ENCODE measurements at places on chromosomes 7 and 10.

GRCh38 chr10:120841522-120842189, 9.5 kb upstream of the WDR11 start:
- no peaks in the 10 kb centered on the region for H3K36me3 ChIP-seq

DNA sequence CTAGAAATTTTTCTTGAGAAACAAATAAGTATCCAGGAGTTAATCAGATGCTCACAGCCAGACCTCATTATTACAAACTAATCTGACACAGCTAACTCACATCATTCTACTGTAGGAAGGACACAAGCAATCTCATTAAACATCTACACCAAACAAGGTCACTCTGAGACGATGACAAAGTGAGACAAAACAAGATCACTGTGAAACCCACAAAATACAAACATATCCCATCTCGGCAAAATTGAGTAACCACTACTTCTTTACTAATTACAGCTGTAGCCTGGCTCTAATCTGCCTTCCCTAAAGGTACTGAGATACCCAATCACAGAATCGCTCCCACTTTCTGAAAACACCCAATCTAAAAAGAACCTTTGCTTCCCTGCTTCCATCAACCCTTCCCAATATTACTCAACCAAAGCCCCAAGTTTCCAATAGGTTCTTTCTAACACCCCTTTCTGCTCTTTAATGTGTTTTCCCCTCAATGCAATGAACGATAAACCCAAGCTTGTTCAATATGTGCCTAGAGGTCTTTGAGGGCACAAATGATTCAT, 26.9 kb downstream of the CCDC6 start:
- peaks cover 70% of the 10 kb centered on the region for H3K4me1 ChIP-seq
- DNase-seq: no peak
- H3K36me3 ChIP-seq: no peaks in the 10 kb centered on the region
- H3K27ac ChIP-seq: no peak overlapping the region

DNA sequence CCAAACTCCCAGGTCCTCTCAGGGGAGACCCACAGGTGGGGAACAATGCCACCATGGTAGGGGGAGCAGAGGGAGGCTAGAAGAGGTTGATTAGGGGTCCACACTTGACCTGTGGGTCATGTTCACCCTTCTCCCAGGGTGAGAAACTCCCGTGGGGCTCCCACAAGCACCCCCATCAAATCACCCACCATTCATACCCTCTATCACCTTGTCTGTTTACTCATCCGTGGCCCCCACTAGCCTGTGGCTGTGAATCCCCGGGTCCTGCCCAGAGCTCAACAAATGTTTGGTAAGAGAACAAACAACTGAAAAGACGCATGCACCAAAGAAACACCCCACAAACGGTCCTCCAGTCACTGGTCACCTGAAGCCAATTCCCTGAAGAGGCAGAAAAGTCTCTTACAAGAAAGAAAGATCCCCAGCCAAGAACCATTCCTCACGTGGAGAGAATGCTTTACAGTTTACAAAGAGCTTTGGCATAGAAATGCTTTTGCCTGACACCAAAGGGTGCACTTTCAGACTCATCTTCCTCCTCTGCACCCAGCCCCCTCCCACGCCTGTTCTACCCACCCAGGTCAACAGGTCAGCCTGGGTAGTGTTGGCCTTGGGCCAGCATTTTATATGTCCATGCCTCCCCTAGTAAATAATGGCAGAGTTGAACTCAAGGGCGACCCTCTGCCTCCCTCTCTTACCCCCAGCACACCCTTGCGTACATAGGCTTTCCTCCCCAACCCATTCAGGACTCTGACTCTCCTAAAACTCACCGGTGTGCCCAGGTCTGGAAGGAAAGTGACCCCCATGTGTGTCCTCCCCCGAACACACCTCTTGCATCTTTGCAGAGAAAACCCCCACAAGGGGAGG, 1.9 kb downstream of the ZCCHC24 start:
- peak overlapping the region; percentile 96 for H3K27ac ChIP-seq
- H3K27me3 ChIP-seq: no peaks in the 10 kb centered on the region
- H3K4me1 ChIP-seq: peaks cover 70% of the 10 kb centered on the region
- H3K36me3 ChIP-seq: no peaks in the 10 kb centered on the region
- peak overlapping the region; percentile 85 for H3K4me3 ChIP-seq
- DNase-seq: peak; percentile 89

- DNase-seq: no peak
- peaks cover 5% of the 10 kb centered on the region for H3K4me1 ChIP-seq
- H3K4me3 ChIP-seq: no peak overlapping the region
- no peaks in the 10 kb centered on the region for H3K27me3 ChIP-seq
These were observed 44.1 kb upstream of the TARP start for GRCh38 chr7:38317515-38317914.

- H3K27me3 ChIP-seq: no peaks in the 10 kb centered on the region
- no peaks in the 10 kb centered on the region for H3K36me3 ChIP-seq
- no peak for DNase-seq
- H3K4me1 ChIP-seq: no peaks in the 10 kb centered on the region
- H3K27ac ChIP-seq: no peak overlapping the region
These were observed 165.2 kb downstream of the PTEN start for GRCh38 chr10:88028654-88029053.

- H3K36me3 ChIP-seq: no peaks in the 10 kb centered on the region
- DNase-seq: no peak
- H3K27ac ChIP-seq: no peak overlapping the region
- no peaks in the 10 kb centered on the region for H3K27me3 ChIP-seq
- H3K4me1 ChIP-seq: peaks cover 9% of the 10 kb centered on the region
These were observed 200.0 kb downstream of the GFRA1 start for GRCh38 chr10:116073001-116073400.

DNA sequence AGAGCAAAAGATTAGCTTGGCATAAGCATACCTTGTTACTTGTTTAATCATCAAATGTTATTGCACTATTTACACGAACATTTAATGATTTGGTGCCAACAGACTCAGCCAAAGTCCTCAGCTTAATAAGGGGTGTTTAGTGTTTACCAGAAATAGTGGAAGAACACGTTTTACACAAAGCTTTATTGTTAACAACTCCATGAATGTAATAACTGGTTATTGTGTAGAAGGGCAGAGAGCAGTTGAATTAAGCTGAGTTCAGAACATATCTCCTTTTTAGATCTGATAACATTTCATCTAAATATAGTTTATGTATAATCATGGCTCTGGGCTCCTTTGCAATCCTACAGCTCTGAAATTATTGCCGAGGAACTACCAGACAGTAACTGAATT, 99.1 kb downstream of the CABCOCO1 start:
- no peak overlapping the region for H3K4me3 ChIP-seq
- DNase-seq: no peak
- no peaks in the 10 kb centered on the region for H3K27me3 ChIP-seq

DNA sequence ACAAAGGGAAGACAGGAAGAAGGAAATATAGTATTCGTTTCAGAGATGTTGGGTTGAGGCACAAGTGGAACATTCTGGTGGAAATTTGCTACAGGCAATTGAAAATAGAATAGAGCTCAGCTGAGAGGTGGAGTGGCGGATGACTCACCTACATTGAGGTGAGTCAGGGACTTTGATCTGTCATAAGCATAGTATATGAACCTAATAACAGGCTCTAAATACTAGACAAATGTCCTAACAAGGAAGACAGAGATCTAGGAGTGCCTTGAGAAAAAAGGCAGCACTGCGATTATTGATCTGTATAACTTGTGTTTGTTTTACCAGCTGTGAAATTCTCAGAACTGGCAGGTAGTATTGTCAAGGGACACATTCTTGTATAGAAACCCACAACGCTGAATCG, 907 bp upstream of the IFRD1 start:
- H3K27ac ChIP-seq: peak overlapping the region; percentile 100
- DNase-seq: no peak
- no peaks in the 10 kb centered on the region for H3K36me3 ChIP-seq
- no peaks in the 10 kb centered on the region for H3K27me3 ChIP-seq

DNA sequence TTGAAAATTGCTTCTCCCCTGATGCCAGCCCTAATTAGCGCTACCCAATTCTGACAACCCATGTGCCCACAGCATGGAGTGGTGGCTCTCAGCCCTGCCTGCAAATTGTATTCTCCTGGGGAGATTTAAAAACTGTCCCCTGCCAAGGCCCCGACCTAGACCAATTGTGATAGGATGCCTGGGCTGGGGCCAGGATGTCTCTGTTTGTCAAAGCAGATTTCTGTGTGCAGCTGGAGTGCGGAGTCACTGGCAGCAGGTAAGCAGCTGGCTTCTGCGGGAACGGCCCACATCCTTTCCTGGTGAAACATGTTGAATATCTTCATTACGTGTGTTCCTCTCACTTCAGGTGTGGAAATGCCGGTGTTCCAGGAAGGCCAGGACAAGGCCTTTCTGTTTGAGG, 238.6 kb downstream of the WDR37 start:
- no peak overlapping the region for H3K4me3 ChIP-seq
- H3K27me3 ChIP-seq: no peaks in the 10 kb centered on the region
- DNase-seq: no peak
- no peak overlapping the region for H3K27ac ChIP-seq
- peaks cover 14% of the 10 kb centered on the region for H3K4me1 ChIP-seq
- H3K36me3 ChIP-seq: no peaks in the 10 kb centered on the region

DNA sequence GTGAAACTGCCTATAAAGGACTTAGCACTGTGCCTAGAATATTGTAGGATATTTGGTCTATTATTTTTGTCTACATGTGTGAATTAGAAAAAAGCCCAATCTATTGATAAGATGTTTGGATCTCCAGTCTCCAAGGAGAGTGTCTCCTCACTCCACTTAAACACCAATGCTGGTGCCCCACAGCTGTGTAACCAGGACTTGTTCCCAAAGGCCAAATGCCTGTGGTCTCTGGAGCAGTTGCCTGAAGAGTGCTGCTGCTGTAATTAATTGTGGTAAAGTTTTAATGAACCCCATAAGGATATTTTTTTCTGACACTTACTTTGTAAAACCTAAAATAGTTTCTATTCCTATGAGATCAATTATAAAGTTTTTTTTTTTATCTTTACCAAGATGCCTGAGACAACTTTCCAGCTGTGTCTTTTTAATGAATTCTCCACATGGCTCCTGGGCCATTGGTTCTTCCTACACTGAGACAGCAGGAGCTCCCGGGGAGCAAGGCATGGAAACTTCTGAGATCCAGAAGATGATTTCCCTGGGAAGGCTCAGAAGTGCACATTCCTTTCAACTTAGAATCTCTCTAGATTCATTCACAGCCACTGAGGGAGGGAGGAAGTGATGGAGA, 11.2 kb upstream of the OR2A5 start:
- no peaks in the 10 kb centered on the region for H3K27me3 ChIP-seq
- H3K36me3 ChIP-seq: no peaks in the 10 kb centered on the region
- no peaks in the 10 kb centered on the region for H3K4me1 ChIP-seq
- no peak overlapping the region for H3K4me3 ChIP-seq

- no peak overlapping the region for H3K4me3 ChIP-seq
- no peak for DNase-seq
- no peaks in the 10 kb centered on the region for H3K4me1 ChIP-seq
- no peaks in the 10 kb centered on the region for H3K36me3 ChIP-seq
These were observed 77.8 kb upstream of the SH2B2 start for GRCh38 chr7:102208826-102209225.

- no peaks in the 10 kb centered on the region for H3K27me3 ChIP-seq
- H3K36me3 ChIP-seq: peaks cover 72% of the 10 kb centered on the region
- H3K27ac ChIP-seq: no peak overlapping the region
- DNase-seq: no peak
- H3K4me3 ChIP-seq: no peak overlapping the region
These were observed 5.3 kb downstream of the RPS24 start for GRCh38 chr10:78038791-78039547.

GRCh38 chr10:127787873-127788272, 50.9 kb downstream of the FOXI2 start:
- H3K36me3 ChIP-seq: no peaks in the 10 kb centered on the region
- no peaks in the 10 kb centered on the region for H3K27me3 ChIP-seq
- no peaks in the 10 kb centered on the region for H3K4me1 ChIP-seq

GRCh38 chr7:143878884-143879283, 23.1 kb downstream of the TCAF1 start:
- H3K36me3 ChIP-seq: no peaks in the 10 kb centered on the region
- no peaks in the 10 kb centered on the region for H3K27me3 ChIP-seq
- H3K4me3 ChIP-seq: no peak overlapping the region
- peaks cover 16% of the 10 kb centered on the region for H3K4me1 ChIP-seq
- no peak overlapping the region for H3K27ac ChIP-seq

DNA sequence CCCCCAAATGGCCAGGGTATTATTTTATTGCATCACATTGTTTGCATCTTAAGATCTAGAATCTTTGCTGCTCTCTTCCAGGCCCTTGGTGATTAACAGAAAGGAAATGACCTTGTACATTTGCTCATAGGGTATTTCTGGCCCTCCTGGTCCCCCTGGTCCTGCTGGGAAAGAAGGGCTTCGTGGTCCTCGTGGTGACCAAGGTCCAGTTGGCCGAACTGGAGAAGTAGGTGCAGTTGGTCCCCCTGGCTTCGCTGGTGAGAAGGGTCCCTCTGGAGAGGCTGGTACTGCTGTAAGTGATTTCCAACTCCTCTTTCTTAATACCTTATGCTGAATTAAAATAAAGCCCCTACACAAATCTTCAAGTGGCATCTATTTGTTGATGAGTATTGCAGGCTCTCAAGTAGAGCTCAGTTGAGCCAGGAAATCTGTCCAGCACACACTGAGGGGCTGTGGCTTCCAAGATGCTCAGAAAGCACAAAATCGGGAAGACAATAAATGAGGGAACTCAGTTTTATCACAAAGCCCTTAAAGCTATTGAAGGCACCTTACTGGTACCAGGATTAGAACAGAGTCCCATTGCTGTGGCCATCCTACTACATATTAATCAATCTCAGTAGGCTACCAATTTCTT, 28.2 kb downstream of the COL1A2 start:
- DNase-seq: no peak
- H3K27me3 ChIP-seq: no peaks in the 10 kb centered on the region
- peaks cover 35% of the 10 kb centered on the region for H3K4me1 ChIP-seq
- H3K36me3 ChIP-seq: peaks cover 82% of the 10 kb centered on the region

DNA sequence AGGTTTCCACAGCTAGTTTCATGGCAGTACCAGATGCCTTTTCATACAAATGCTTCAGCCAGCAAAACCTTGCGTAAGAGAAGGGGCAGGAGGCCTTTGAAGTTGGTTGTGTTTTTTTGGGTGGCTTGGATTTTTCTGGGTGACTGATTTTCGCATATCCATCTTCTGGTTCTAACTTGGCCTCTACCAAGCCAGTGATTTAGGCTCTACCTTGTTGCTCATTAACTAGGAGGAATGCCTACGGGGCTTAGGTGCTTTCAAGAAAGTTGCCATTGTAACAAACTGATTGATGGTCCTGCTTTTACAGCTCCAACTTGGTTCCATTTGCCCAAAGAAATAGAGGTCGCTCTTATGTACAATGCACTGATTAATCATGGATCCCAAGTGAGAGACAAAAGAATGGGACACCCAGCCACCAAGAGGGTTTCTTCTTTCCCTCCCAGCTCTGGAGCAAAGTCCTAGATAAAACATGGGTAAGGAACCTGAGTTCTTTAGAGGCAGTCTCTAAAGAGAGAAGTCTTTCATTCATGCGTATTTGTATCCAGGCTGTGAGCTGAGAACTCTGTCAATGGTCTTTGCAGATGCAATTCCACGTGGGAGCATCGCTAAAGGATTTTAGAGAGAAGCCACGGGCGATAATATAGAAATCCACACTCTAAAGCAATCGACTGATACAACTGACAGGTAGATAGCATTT, 92.1 kb upstream of the FGFR2 start:
- H3K27me3 ChIP-seq: no peaks in the 10 kb centered on the region
- DNase-seq: no peak
- H3K27ac ChIP-seq: no peak overlapping the region
- no peak overlapping the region for H3K4me3 ChIP-seq
- no peaks in the 10 kb centered on the region for H3K4me1 ChIP-seq
- no peaks in the 10 kb centered on the region for H3K36me3 ChIP-seq

GRCh38 chr10:15738270-15738925, 18.7 kb upstream of the ITGA8 start:
- H3K4me3 ChIP-seq: peak overlapping the region; percentile 15
- H3K27me3 ChIP-seq: no peaks in the 10 kb centered on the region
- peaks cover 8% of the 10 kb centered on the region for H3K4me1 ChIP-seq
- DNase-seq: no peak
- peak overlapping the region; percentile 60 for H3K27ac ChIP-seq
- H3K36me3 ChIP-seq: no peaks in the 10 kb centered on the region

Data from vagina (tissue), 2 donors.